8988T (cell line): ENCODE measurements at places on chromosomes 16 and 17.

DNA sequence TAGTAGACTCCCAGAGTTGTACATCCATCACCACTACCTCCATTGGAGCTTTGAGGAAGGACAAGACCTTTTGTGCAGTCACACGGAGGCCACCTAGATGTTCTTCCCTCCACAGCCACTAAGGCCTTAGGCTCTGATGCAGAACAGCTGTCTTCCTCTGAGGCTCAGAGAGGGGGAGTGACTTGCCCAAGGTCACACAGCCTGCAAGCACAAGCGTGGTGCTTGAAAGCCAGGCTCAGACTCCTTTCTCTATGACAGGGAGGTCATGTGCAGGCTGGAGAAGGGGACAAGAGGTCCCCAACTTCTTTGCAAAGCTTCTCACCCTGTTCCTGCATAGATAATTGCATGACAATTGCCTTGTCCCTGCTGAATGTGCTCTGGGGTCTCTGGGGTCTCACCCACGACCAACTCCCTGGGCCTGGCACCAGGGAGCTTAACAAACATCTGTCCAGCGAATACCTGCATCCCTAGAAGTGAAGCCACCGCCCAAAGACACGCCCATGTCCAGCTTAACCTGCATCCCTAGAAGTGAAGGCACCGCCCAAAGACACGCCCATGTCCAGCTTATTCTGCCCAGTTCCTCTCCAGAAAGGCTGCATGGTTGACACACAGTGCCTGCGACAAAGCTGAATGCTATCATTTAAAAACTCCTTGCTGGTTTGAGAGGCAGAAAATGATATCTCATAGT, 12.7 kb downstream of the SCGB1C2 start:
- no peak for DNase-seq

DNA sequence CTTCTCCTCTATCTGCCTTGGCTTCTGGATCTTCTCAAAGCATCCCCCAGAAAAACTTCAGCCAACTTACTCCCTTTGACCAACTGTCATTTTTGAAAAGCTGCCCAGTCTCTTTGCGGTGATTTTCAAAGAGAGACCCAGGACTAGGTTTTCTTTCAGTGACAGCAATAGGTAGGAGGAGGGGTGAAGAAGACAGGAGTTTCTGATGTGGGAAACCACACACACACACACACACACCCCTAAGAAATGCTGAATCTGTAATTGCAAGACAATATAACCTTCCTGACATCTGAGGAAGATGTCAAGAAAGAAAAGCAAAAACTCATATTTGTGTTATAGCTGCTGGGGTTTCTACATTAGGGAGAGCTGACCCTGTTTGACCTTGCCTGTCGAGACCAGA, 5.2 kb downstream of the FAM20A start:
- no peak for DNase-seq

GRCh38 chr16:73253922-73254480, 206.1 kb upstream of the ZFHX3 start:
- DNase-seq, result no peak

GRCh38 chr17:79991140-79991923, 44.3 kb downstream of the TBC1D16 start:
- peak; percentile 90 for DNase-seq

- DNase-seq, result no peak
These were observed 18.0 kb downstream of the PIK3R6 start for GRCh38 chr17:8849311-8850041.

DNA sequence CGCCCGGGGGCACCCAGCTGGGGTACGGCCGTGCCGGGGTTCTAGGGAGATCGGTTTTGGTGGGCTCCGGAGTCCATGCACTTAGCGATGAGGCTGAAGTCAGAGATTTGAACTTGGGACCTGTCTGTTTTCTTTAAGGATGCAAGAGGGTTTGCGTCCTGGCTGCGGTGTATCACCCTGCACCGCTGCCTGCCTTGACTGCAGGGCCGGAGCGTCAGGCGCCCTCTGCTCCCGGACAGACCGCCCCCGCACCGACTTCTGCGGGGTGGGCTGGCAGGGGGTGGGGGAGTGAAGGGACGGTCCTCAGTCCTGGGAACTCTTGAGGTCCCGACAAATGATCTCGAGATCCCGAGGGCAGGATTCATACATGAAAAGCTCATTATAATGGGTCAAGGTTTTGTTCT, 701 bp downstream of the PDP2 start:
- DNase-seq, result no peak
